ENCODE measurements at places on chromosomes 11 and 22. TPM values are rescaled to one million over a fixed set of nuclear protein-coding genes. Genes with fewer than 3 reads are reported as not detected.

DNA sequence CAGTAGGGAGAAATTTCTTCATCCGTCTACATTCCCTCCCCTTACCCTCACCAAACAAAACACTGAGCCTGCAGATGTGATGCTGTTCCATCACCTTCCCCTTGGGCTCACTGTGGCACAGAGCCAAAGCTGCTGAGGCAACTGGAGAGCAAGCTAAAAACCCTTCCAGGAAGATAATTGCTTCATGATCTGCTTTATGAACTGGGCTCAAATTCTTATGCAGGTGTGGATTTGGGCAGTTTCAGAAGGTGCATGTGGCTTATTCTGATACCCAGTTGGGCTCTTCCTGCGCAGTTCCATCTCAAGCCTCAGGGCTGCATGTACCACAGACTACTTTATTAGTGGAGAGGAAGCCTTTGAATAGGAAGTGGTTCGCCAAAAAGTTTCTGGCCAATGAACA, 58.3 kb downstream of the AAMDC start:
- no peak for DNase-seq

- no peak for DNase-seq
Measured at GRCh38 chr22:43827926-43828724, 16.0 kb upstream of the EFCAB6 start.

DNA sequence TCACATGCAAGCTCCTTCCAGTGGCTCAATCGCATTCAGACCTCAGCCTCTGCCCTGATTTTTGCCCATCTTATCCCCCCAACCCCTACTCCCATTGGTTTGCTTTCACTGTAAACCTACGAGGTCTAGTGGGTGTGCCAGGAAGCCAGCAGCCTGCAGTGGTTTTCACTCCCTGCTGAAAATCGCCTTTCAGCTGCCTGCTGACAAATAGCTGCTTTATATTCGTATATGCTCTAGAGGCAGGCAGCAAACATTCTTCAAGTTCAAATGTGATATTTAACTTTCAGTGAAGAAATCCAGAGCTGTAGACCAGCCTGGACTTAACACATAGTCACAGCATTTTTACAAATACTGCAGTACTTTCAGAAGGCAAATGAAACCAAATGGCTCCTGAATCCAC, 92.8 kb upstream of the APOA1 start:
- peak; percentile 33 for DNase-seq

DNA sequence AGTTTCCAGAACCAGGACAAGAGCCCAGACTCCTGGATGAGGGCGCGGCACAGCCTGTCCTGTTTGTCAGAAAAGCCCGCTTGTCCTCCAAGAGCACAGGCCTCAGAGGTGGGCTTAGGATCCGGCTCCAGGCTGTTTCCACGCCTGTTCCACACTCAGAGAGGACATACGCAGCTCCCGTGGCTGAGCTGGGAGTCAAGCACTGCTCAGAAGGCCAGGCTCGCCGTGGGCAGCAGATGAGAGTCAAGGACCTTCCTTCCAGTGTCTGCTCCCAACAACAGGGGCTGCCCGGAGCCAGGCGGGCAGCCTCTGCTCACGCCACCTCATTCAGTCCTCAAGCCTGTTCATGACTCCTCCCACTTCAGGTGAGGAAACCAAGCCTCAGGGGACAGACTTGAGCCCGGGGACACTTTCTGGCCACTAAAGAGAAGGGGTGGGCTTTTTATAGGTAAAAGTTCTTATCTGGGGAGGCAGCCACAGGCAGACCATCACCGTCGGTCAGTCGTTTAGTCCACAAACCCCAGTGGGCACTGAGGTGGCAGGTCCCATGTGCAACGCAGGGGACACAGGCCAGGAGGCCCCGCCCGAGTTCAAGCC, 3.8 kb downstream of the CYB5R3 start:
- DNase-seq: no peak

GRCh38 chr22:24827296-24827695, 21.3 kb downstream of the SGSM1 start:
- no peak for DNase-seq

GRCh38 chr11:118438314-118438931, 2.1 kb downstream of the KMT2A start:
- peak; percentile 70 for DNase-seq

- DNase-seq: no peak
Measured at GRCh38 chr22:27218012-27218920, 560.9 kb downstream of the MIAT start.

GRCh38 chr11:44532809-44533208, 32.7 kb upstream of the CD82 start:
- DNase-seq: no peak

GRCh38 chr22:36936362-36937116, 23.1 kb downstream of the CSF2RB start:
- DNase-seq: no peak

GRCh38 chr11:71240865-71241691, 11.3 kb downstream of the SHANK2 start:
- peak; percentile 88 for DNase-seq

DNA sequence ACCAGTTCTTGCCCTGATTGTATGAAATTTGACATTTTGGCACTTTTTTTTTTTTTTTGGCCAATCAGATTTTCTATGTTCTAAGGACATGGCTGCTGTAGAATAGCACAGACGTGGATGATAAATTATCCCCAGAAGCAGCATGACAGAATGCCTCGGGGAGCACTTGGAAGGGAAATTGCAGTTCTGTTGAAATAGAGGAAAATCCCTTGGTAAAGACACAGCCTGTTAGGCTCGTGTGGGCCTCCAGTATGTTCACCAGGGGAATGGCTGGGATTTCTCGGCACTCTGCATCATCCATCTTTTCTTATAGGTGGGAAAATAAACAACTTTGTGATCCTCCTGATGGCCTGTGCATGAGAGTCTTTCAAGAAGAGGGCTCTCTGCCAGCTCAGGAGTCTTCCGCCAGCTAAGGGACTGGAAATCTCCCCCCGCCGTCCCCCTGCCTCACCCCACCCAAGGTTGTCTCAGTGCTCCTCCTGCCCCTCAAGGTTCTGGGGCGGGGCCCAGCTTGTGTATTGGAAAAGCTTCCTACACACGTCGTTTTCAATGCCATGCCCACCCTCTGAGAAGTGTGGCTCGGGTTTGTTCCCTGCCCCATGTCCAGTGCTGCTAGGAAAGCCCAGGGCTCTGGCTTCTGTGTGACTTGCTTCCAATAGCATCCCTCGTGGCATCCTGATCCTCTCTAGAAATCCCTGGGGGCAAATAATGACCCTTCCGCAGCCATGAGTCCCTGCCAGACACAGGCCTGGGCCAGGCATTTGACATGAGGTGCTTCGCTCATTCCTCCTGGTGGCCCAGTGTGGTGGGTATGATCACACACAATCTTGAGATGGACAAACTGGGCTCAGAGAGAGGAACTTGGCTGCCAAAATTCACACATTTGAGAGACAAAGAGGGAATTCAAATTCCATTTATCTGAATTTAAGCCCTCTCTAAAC, 70.6 kb upstream of the ATXN10 start:
- DNase-seq: peak; percentile 38

- DNase-seq: no peak
Measured at GRCh38 chr11:11504071-11504470, 117.7 kb downstream of the GALNT18 start.

DNA sequence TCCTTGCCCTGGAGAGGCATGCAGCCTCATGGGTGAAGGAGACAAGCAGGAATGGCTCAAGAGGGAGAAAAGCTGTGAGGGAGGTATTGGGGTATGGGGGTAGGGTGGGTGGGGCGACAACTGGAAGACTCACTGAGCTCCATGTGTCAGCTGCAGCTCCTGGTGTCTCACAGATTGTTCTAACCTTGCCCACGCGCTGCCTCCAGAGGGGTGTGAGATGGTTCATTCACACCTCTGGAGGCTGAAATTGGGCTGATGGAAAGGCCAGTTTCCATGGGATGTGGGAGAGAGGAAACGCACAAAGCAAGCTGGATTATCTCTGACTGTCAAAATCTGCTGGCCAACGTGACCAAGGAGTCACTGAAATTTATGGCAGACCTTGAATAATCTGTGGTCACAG, 400.4 kb upstream of the NARS2 start:
- no peak for DNase-seq

DNA sequence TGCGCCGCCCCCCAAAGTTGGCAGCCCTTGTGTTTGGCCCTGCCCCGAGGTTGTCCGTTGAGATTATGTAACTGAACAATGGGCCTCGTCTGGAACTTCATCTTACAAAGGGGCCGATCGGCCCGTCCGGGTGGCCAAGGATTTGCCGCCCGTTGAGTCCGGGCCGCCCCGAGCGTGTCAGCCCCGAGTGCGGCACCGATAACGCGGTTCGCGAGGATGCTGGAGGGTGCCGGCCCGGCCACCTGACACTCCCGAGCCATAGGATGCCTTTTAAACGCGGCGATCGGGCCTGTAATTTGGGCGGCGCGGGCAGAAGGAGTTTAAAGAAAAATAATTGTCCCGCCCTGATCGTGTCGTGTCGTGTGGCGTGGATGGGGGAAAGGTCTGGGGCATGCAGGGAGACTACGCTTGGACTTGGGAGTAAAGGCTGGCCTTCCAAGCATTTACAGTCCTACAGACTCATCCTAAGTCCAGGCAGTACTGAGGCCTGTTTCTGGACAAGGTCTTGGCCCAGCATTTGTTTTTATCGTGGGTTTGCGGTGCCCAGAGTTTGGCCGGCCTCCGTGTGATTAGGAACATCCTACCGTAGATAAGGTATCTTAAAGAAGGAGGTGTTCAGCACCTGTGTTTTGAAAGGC, 1.3 kb downstream of the WEE1 start:
- no peak for DNase-seq

- DNase-seq: no peak
Measured at GRCh38 chr11:19595499-19595839, 117.2 kb upstream of the NAV2 start.

DNA sequence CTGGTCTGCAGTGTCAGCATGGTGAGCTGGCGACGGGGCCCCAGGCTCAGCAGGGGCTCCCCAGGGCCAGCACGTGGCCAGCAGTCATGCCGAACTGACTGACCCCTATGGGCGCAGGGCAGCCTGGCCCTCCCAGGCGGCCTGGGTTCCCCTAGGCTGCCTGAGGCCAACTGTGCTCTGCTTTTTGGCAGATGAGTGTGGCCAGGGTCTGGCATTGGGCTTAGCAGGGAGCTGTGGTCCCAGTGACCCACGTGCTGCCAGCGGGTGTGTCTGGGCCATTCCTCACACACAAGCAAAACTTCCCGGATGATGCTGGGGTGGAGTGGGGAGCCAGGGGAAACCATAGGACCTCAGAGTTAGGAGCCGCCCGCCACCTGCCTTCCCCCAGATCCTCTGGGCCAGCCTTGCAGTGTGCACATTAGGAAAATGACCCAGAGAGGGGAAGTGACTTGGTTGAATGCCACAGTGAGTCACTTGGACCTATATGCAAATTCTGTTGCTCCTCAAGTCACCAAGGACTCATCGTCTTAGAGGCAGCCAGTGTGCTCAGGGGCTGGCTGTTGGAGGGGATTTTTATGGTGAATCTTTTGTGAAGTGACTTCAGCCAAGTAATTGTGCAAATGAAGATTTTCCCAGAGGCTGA, 6.5 kb downstream of the ADORA2A start:
- peak; percentile 54 for DNase-seq

- no peak for DNase-seq
Measured at GRCh38 chr22:25777411-25777810, 35.4 kb downstream of the MYO18B start.

- DNase-seq: peak; percentile 72
Measured at GRCh38 chr11:131674051-131674755, 303.8 kb downstream of the NTM start.

- no peak for DNase-seq
Measured at GRCh38 chr11:72935700-72936099, 121.5 kb downstream of the ATG16L2 start.

DNA sequence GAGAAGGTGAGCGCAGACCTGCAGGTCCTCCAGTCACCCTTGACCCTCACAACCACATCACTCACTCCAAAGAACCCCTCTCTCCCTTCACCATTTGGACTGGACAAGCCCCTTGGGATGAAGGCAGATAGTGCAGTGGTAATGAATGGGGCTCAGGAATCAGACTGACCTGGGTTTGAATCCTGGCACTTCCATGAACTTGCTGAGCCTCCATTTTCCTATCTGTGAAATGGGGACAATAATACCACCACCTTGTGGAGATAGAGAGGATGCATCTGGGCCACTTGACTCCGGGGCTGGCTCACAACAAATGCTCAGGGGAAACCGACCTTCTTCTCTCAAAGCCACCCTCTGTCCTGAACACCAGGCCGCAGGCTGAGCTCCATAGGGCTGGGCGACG, 178.1 kb downstream of the ST3GAL4 start:
- DNase-seq: no peak

DNA sequence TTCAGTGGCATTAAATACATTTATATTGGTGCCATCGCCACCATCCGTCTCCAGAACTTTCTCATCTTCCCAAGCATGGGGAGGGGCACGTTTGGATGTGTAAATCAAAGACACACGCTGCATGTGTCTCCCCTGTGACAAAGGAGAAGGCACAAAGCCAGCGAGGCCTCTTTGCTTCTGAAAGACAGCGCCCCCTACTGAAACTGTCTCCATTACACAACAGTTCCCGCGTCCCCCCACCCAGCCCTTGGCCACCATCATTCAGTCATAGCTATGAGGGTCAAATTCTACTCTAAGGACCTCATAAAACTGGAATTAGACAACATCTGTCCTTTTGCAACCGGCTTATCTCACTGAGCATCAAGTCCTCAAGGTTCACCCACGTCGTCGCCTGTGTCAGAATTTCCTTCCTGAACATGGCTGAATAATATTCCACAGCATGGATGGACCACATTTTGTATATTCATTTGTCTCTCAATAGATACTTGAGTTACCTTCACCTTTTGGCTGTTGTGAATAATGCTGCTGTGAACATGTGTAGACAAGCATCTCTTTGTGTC, 64.8 kb downstream of the IGF2 start:
- DNase-seq: no peak

- DNase-seq: no peak
Measured at GRCh38 chr11:133023232-133023631, 509.1 kb downstream of the OPCML start.

GRCh38 chr22:38981005-38981991, 849 bp upstream of the APOBEC3B start:
- DNase-seq: peak; percentile 63

Gene MMP7
- 13.8 TPM for total RNA-seq

Gene CASP5
- total RNA-seq: 0.17 TPM

Gene EHF
- 9.7 TPM for total RNA-seq

Gene POTEH
- not detected for total RNA-seq

Gene TMEM126B
- 35.8 TPM for total RNA-seq

Gene TRIM29
- 204 TPM for total RNA-seq

Gene TYR
- not detected for total RNA-seq

Gene PPP6R2
- 52.3 TPM for total RNA-seq

Gene NXPE2
- total RNA-seq: not detected

Gene C22orf42
- total RNA-seq: not detected

Gene NTM
- 51.7 TPM for total RNA-seq
